ENCODE measurements at places on chromosomes 11 and 22.
A peak's percentile ranks its signal among the peaks of the same experiment; 100 is the strongest.

DNA sequence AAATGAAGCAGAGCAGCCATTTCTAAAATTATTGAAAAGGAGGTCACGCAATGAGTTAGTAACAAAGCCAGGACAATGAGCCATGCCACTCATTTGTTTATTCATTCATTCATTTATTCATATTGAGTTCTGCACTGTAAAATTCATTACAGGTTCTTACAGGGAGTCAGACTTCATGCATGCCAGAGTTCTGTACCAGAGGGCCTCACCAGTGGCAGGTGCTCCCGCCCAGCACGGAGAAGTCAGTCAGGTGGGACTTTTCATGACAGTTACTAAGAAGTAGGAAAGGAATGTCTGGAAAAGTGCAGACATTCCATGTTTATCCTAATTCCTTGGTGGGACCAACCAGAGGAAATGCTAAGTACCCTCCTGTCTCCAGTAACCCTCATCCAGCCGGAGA lies 217.5 kb upstream of the BLID start:
- no peak for DNase-seq

DNA sequence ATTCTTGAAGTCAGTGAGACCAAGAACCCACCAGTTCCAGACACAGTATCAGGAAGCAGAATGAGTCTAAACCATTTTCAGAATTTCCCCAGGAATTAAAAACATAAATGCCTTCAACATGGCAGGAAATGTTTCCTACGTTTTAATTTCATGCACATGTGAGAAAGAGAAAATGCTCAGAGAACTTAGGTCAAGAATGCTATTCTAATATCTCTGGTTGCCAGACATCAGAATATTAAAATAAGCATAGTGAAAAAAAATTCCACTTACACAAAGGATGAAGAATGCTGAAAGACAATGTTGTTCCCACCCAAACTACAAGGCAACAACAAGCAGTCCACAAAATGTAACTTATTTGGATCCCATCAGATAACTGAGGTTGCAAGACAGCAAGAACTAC lies 104.8 kb downstream of the RAB38 start:
- DNase-seq: no peak

DNA sequence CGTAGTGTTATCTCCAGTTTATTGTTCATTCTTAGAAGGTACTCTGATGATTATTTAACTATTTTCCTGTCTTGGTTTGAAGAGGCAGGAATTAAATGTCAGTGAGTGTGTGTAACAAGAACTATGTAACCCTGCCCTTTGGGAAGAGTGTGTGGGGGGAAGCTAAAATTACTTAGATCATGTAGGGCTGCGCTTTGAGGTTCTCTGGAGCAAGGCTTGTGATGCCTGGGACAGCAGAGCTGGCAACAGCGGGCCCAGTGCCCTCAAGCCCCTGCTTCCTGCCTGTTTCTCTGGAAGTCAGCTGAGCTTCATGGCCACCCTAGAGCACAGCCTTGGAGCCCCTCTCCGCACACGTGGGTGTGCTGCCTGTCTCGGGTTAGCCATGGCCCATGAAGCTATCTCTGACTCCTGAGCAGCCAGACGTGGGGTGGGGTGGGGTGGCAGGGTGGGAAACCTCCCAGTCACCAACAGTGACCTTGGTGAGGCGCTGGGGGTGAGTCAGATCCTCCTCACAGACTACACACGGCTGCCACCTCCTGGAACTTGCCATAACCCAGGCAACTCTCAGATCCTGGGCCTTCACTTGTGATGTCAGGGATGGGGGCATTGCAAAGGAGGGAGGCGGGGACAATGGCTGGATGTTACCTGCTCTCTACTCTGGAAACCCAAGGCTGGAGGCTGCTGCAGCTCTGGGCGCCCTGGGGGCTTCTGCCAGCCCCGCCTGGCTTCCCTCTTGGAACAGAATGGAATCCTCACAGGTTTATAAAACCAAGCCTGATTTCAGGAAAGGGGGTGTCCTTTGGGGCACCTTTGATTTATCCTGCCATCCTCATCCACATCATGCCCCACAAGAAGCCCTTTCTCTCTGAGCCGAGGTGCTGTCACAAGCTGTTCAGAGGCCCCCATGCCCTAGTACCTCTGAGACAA lies 88.6 kb downstream of the SNX19 start:
- DNase-seq: peak; percentile 3

DNA sequence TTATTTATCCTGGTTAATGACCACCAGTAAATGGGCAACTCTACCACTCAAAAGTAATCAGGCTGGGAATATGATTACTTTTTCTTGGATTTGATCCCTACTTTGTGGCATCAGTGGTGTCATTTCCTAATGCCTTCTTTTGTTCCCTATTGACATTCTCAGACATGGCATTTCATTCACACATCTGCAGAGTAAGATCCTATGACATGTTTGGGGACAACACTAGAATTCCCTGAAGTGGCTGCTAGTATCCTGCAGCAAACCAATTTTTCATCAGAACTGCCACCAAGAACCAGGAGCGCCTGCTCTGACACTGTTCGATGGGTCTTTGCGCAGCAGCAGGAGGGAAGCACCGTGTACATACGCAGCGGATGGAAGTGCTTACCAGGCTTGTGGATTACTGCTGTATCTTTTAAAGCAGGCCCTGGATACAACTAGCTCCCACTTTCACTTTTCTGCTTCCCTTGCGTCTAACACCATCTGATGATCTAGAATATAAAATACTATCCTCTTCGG lies 97.7 kb downstream of the LARGE2 start:
- DNase-seq: no peak

DNA sequence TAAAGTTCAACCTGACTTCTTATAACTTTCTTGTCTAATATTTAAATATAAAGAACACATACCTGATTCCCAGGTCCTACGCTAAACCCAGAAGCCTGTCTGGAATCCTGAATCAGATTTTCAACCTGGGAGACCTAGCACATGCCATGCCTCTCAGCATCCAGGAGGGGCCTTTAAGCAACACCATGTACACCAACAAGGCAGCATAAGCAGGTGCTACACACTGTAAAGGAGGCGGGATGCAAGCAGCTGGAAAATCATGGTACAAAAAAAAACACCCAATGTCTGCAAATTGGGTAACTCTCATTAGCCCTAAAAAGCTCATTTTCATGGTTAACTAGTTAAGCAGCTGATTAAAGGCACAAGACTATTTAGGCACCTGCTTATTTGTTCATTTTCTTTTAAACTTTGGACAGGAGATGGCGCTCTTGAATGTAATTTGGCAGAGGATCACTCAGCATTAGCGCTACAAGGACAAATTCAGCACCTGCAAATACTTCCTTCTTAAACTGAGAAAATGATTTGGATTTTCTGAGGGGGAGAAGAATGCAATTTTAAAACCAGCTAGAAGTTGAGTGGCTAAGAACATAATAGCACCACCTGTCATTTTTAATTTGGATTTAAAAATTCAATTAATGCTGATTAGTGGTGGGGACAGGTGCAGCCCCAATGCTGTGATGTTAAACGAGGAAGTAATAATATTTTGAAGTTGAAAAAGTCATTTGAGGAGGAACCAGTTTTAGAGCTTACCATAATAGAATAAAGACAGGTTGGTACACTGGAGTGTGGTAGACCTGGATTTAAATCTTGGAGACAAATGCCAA lies 104.0 kb downstream of the FAR1 start:
- no peak for DNase-seq

DNA sequence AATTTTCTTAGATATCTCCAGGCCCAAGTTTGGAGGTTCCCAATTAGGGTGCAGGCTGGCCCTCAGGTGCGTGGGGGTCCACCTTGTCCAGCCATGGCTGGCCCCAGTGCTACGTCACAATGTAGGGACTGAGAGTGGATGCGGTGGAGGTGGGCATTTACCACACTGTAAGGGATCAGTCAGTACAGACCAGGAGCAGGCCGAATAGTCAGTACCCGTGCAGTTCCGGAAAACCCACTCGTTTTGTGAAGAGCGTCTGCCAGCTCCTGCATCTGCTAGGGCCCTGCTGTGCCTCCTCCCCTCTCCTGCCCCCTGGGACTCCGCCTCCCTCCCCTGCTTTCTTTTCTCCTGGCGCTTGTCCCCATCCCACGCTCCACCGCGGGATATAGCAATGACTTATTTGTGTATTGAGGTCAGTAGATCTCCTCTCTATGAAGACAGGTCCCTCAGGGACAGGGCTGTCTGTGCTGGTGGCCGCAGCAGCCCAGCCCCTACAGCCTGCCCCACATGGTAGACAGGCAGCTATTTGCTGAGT lies 50.4 kb upstream of the SEPTIN5 start:
- DNase-seq: no peak

GRCh38 chr11:126919147-126919823 lies 81.3 kb downstream of the KIRREL3 start:
- DNase-seq: no peak

GRCh38 chr11:48043991-48044512 lies 63.7 kb downstream of the PTPRJ start:
- no peak for DNase-seq

DNA sequence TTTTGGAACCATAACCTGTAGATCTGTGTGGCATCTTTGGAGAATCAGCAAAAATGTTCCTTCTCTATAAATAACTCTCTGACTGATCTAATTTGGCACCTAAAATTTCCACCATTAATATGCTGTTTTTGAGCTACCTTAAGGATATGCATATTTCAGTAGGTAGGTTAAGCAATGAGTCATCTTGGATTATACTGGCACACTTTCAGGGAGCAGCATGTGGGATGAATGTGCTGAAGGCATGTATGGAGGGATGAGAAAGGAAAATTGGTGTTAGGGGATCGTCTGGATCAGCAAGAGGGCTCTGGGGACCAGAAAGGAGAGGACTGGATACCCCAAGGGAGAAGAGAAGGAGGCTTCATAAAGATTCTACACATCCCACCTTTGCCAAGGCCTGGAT lies 44.6 kb upstream of the ELF5 start:
- DNase-seq: no peak

- no peak for DNase-seq
These were observed 25.4 kb upstream of the MOB2 start for GRCh38 chr11:1511937-1512496.

- no peak for DNase-seq
These were observed 22.2 kb downstream of the RASSF10 start for GRCh38 chr11:13031349-13031748.

DNA sequence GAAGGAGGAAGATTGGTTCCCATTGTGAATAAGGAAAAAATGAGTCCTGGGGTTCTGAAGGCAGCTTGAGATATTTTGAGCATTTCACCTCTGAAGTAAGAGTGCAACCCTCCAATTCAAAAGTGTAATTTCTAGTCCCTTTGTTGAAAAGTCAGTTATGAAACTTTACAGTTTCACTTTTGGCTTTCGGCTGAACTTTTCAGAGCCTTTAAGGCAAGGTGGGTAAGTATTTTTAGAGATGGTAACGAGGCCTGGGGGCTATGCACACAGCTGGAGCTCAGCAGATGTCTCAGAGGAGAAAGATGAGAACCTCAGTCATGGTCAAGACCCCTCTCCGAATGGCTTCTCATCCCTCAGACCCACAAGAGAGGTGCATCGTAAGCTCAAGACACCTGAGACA lies 267.6 kb downstream of the KIRREL3 start:
- DNase-seq: no peak

- DNase-seq: no peak
These were observed 9.3 kb downstream of the NUP50 start for GRCh38 chr22:45172881-45173585.

DNA sequence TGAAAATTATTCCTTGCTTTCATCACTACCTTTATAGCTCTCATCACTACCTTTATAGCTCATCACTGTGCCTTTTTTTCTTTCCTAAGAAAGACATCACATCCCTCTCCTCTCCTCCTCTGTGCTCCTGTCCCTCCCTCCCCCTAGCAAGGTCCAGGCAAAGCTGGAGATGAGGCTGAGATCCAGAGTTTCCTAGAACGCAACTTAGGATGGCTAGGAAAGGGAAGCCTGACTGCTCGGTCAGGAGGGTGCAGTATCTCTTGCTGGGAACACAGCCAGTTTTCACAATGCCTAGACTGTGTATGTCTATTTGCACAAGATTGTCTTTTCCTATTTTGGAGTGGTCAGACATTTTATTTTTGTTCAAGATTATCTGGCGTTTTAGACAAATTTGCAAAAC lies 24.7 kb downstream of the TUB start:
- no peak for DNase-seq

DNA sequence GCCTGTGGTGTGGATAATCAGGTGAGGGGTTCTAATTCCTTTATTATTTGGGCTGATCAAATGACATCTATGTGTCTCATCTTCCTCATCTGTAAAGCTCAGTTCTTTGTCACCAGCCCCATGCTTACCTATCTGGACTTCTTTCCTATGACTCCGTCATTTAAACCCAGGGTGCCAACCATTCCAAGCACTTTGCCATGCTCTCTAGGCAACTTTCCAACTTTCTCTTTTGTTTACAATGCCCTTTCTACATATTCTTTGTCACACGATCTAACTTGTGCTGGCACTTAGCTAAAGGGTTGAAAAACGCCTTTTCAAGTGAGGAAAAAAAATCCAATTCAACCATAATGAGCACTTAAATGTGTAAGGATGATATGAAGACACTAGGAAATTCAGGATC lies 27.9 kb downstream of the EXPH5 start:
- no peak for DNase-seq

GRCh38 chr11:119472856-119473222 lies 49.9 kb upstream of the THY1 start:
- DNase-seq: no peak

DNA sequence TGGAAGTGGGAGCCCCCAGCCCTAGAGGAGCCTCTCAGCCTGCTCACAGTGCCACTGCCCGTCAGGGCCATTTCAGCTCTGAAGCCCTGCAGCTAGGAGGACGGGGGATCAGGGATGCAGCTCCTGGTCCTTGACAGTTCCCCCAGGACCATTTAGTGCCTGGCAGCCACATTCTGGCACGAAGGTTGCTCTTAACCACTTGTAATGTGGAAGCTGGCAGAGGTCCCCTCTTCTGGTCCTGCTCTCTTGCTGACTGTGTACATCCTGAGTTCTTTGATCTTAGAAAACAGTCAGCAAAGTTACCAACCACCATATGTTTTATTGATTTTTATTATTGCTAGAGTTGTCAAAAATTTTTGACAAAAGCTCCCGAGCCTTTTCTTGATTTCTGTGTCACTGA lies 44.2 kb downstream of the CABIN1 start:
- DNase-seq: no peak

DNA sequence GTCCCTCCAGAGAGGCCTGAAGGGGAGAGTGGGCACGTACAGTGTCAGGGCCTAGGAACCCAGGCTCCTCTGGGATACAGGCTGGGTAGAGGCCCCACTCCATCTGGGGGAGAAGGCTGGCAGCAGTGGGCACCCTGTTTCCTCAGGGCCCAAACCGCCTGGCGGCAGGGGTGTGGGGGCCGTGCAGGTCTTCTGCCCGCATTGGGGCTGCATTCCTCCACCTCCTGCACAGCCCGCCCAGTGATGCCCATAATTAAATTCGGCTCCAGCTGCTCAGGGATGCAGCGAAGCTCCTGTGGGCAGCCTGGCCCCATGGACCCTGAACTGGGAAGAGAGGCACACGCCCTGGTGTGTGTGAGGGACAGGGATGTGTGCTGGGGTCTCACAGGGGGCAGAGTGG lies 35.4 kb downstream of the KCNQ1OT1 start:
- no peak for DNase-seq

GRCh38 chr11:13287036-13287435 lies 9.4 kb downstream of the BMAL1 start:
- DNase-seq: no peak

- DNase-seq: no peak
These were observed 518 bp upstream of the GALNT18 start for GRCh38 chr11:11622340-11622706.

GRCh38 chr11:575313-575995 lies 816 bp upstream of the PHRF1 start:
- DNase-seq: no peak

Data from stimulated activated CD4-positive, alpha-beta T cell treated with anti-CD3 and anti-CD28 coated beads, Interleukin-1b, Interleukin-23, amount 100 ng/mL, for 24 hours (primary cell).